LNCaP clone FGC (cell line): ENCODE measurements at places on chromosomes 4 and X.

- DNase-seq = no peak
These were observed 15.6 kb downstream of the CXorf66 start for GRCh38 chrX:139949703-139950102.

DNA sequence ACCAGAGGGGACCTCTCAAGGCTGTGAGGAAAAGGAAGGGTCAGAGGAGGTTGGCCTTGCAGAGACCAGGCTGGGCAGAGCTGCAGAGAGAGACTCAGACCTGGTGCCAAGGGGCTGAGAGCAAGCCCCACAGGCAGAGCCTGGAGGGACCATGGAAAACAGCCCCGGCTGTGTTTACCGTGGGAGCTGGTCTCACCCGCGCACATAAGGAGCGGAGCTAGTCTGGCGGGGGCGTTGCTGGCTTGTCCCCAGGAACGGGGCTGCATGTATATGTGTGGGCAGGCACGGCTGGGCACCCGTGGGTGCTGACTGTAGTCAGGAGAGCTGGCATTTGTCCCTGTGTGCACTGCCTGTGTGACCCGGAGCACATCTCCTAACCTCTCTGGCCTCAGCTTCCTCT, 45.7 kb downstream of the C4orf50 start:
- no peak for DNase-seq

DNA sequence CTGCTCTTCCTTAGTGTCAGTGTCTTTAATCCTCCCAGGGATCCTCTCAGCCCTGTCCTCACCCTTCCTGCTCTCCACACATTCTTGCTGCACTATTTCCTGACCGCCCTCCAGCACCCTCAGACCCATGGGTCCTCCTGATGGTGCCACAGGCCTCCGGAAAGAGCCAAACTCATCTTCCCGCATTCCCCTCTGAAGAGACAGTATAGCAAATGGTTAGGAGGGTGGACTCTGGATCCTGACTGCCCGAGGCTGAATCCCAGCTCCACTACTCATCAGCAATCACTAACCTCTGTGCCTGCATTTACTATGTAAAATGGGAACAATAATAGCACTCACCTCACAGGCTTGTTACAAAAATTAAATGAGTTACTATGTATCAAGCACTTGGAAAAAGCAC, 6.2 kb downstream of the SUV39H1 start:
- no peak for DNase-seq

GRCh38 chrX:41127477-41128192, 42.4 kb downstream of the USP9X start:
- DNase-seq = no peak
